ENCODE measurements at places on chromosomes 7 and 10.

- no peak for DNase-seq
These were observed 578.7 kb upstream of the NRP1 start for GRCh38 chr10:33913194-33913593.

DNA sequence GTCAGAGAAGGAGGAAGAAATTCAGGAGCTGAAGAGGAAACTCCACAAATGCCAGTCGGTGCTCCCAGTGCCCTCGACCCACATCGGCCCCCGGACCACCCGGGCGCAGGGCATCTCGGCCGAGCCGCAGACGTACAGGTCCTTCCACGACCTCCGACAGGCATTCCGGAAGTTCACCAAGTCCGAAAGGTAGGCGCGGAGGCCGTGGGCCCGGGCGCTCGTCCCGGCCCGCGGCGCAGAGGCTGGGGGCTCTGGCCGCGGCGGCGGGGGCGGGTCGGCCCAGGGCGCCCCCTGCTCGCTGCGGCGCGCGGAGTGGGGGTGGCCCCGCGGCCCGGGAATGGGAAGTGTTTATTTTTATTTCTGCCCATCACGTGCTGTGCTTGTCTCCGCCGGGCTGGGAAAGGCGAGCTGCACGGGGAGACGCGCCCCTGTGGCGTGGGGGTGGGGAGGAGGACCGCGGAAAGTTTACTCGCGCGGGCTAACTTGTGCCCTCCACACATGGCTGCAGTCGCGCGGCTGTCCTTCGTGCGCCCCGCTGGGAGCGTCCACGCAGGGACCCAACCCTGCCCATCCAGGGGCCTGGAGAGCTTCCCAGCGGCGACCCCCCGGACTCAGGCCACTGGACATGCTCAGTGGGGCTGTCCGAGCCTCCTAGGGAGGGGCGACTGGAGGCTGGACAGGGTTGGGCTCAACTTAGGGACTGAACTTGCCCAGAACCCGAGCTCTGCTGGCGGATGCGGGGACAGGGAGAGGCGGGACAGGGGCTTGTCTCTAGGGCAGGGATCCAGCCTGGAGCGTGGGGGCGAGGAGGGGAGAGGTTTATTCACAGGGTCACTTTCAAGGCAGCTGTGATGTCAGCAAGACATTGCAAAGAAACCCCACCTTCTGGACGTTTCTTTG is 82.6 kb upstream of the PRKG1 start:
- DNase-seq = peak; percentile 77

GRCh38 chr10:10725196-10725595 is 292.5 kb upstream of the CELF2 start:
- DNase-seq = no peak

GRCh38 chr10:1872151-1872726 is 134.9 kb upstream of the ADARB2 start:
- DNase-seq = no peak

GRCh38 chr7:99331002-99331401 is 5.3 kb downstream of the ARPC1A start:
- DNase-seq = no peak

DNA sequence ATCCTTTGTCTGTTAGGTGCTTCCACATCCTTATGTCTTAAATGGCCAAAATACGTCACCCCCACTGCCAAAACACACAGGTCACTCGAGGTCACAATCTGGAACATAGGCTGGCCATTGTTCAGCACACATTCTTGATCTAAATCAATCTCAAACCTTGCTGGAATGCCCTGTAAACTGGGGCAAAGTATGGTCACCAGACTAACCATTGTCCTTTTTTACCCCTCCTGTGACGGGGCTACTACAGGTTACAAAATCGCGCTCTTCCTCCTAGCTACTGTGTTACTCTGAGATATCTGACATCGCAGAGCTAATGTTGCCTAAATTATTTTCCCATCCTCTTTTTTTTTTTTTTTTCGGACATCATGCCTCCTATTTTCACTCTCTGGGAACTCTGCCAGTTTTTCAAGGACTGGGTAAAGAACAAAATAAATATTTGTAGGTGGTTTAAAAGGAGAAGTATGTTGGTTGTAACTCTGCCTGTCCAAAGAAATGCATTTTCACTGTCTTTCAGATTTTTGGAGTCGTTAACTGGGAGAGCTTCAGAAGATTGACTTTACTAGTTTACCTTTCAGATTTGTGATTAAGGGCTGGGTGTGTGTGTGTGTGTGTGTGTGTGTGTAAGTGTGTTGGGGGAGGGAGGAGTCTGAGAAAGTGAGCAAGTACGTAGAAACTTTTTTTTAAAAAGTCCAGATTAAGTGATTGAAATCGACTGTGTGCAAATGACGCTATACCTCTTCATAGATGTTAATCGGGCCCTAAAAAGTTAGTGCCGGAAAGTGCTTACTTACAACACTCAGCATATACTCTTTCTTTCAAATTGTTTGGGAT is 942 bp upstream of the KIAA1217 start:
- peak; percentile 25 for DNase-seq

- DNase-seq = peak; percentile 17
These were observed 814 bp downstream of the MEST start for GRCh38 chr7:130492523-130493274.

- DNase-seq = peak; percentile 82
These were observed 81.7 kb downstream of the DLG5 start for GRCh38 chr10:77844713-77845445.

DNA sequence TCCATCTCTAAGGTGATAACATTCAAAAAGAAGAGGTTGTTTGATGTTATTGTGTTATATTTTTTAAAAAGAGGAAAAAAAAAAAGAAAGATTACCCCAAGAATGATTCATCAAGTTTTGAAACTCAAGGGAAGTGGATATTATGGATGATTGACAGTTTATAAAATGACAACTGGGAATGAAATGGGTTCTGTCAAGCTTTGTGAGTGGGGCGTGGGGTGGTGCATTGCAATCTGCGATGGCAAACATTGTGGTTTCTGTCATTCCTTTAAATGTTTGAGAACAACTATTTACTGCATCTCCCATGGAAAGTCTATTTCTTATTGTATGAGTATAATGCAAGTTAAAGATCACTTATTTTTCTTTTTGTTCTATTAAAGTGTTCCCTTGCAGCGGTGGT is 297.0 kb downstream of the CCDC3 start:
- no peak for DNase-seq

- no peak for DNase-seq
These were observed 54.2 kb downstream of the RBM20 start for GRCh38 chr10:110698340-110698739.

DNA sequence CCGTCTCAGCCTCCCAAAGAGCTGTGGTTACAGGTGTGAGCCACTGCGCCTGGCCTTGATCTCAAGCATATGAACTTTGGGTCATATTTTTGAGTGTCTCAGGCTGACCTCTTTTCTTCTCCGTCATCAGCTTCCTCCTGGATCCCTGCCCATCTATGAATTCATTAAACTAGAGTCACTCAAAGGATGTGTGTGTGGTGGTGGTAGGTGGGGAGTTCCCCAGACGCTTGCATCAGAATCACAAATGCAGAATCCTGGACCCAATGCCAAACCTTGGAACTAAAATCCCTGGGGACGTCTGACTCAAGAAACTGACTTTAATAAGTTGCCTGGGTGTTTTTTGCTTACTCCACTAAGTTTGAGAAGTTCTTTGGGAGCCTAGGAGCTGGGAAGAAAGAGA is 6.7 kb upstream of the CREB5 start:
- peak; percentile 98 for DNase-seq

GRCh38 chr10:118112543-118113125 is 65.9 kb upstream of the RAB11FIP2 start:
- DNase-seq = no peak

DNA sequence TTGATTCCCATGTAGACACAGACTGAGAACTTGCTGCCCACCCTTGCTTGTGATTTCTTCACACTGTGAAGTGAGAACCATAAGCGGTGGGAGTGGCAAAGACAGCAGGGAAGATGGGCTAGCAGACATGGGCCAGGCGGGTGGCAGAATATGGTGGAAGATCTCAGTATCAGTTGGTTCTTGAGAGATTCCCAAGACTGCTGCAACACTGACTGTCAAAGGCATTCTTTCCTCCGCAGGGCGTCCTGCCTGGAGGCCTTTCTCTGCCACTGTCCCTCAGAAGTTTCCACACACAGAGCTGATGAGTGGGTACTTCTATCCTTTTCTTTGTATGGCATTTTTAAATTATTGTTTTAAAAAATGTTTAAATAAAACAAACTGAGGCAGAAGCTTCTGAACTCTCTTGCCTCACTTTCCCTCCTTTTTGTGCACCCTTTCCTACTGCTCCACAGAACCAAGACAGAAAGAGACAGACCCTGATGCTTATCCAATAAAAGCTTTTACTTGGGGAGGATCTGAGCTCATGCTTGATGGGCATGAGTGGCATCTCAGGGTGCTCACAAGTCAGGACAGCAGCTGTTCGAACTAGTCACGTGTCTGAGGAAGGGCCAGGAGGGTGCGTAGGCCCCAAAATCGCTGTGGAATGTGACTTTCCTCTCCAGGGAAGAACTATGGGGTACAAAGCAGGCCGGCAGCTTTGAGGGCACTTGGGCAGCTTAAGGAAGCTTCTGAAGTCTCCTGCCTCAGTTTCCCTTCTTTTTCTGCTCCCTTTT is 104.7 kb upstream of the PCGF5 start:
- DNase-seq = no peak

GRCh38 chr7:121992068-121992467 is 119.1 kb downstream of the PTPRZ1 start:
- DNase-seq = no peak

DNA sequence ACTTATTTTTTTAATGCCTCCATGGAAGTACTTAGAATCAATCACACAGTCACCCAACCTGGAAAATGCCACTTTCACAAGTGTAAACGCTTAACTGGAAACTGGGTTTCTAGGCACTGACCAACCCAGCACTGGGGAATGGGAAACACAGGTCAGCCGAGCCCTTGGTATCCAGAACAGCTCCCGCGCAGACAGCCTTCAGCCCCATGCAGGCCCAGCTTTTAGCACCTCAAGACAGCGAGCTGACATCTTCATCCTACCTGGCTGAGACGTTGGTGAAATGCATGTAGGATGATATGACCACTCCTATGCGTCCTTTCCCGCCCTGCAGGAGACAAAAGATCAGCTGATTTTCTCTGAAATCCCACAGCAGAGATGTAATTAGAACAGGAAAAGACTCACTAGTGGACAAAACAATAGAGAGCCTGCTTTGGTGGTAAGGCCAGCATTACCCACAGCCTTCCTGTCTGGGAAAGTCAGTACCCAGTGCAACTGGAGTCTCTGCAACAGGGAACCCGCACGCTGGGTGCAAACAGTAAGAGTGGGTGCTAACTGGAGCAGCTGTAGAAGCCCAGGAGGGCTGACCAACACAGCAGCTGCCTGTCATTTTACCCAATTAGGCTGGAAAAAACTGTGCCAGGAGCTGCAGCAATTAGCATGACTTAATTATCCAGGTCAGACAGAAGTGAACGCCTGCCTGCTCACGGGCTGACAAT is 153.7 kb downstream of the TNS3 start:
- DNase-seq = no peak

DNA sequence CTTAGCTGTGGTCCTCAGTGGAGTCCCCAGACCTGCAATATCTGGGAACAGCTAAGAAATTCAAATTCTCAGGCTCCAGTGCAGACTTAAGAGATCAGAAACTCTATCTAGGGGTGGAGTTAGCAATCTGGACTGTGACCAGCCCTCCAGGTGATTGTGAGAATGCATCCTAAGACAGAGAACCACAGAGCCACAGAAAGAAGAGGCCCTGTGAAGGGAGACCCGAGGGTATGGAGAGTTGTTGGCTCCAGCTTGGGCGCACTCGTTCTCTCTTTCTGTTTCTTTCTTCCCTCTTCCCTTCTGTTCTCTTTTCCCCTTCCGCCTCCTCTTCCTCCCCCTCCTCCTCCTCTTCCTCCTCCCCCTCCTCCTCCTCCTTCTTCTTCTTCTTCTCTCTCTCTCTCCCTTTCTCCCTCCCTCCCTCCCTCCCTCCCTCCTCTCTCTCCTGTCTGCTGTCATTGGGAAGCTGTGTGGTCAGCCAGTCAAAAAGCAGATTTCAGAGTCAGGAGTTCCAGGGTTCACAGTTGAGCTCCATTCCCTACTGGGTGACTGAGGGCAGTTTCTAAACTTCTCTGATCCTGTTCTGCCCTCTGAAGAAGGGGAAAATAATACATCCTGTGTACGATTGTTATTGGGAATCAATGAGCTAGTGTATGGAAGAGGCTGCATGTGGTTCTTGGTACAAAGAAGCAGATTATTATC is 62.1 kb upstream of the STEAP1B start:
- DNase-seq = peak; percentile 49

GRCh38 chr10:17851611-17852010 is 42.5 kb downstream of the MRC1 start:
- no peak for DNase-seq

DNA sequence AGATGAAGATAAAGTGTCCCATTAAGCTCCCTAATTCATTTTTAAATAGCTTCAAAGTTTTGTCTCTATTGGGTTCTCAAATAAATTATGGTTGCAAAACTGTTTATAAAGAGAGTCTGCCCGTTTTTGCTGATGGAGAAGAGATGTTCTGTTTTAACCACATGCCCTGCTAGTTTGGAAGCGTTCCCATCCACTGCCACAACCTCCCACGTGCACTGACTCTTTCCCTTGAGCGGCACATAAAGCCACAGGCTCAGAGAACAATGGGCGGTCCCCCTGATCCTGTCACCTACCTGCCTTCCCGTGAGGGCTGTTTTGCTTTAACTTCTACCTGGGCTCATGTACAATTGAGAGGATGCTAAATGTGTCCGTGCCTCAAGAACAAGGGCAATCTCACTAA is 65.5 kb downstream of the CPVL start:
- DNase-seq = no peak

DNA sequence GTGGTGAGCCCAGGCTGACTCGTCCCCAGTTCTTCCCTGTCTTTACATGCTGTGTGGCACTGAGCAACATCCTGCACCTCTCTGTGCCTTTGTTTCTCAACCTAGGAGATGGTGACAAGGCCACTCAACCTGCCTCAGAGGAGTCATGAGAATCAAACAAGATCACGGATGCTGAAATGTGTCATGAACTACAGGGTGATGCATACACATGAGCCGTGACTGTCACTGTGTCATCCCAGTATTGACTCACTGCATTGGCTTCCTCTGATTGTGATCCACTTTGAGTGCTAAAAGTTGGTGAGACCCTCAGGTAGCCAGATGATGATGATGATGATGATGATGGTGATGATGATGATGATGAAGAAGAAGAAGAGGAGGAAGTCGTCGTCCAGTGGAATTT is 11.5 kb downstream of the C10orf71 start:
- no peak for DNase-seq

DNA sequence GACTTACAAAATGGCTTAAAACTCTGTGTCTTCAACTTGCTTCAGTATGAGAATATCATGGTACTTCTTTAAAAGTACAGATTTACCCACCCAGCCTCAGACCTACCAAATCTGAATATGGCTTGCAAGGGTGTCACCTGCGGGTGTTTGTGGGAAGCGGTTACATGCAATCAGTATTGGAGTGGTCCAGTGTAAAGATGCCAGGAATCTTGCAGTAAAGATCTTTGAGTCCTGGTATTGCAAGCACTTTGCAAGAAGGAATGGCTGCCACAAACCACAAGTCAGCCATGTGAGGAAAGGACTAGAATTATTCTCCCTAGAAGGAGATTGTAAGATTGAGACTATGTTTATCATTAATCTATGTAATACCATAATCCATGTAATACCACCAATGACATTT is 115.1 kb downstream of the PON1 start:
- no peak for DNase-seq
